CD4-positive, alpha-beta T cell treated with Interleukin-15 for 1 hour (primary cell): ENCODE measurements at places on chromosomes 7 and 10.

DNA sequence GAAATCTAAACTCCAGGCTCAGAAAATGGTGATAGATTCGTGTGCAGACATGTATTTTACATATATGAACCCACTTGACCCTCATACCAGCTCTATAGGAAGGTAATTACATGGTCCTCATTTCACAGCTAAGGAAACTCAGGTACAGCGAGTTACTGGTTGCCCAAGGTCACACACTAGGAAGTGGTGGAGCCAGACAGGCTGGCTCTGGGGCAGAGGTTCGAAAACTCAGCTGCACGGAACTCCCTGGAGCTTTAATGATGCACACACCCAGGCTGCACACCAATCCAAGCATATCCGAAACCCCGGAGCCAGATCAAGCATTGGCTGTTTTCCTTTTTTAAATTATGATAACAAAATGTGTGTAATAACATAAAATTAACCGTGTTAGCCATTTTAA lies 172.4 kb downstream of the COBL start:
- DNase-seq = no peak

DNA sequence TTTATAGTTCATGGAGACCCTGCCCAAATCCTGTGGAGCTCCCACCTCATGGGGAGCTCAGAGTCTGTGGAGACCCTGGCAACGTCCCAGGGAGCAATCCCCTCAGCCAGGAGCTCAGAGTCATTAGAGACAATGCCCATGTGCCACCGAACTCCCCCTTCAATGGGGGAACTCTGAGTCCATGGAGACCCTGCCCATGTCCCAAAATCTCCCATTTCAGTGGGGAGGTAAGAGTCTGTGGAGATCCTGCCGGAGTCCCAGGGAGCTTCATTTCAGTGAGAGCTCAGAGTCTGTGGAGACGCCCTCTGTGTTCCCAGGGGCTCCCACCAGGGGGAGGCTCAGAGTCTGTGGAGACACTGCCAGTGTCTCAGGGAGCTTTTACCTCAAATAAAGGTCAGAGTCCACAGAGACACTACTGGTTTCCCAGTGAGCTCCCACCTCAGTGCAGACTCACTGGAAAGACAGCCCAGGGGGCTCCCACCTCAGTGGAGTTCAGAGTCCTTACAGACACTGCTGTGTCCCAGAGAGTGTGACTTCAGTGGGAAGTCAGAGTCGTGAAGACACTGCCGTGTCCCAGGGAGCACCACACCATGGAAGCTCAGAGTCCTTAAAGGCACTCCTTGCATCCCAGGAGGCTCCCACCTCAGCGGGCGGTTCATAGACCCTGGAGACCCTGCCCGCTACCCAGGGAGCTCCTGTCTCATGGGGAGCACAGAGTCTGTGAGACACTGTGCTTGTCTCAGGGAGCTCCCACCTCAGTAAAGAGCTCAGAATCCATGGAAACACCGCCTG lies 5.0 kb downstream of the MYO1G start:
- peak; percentile 54 for DNase-seq

DNA sequence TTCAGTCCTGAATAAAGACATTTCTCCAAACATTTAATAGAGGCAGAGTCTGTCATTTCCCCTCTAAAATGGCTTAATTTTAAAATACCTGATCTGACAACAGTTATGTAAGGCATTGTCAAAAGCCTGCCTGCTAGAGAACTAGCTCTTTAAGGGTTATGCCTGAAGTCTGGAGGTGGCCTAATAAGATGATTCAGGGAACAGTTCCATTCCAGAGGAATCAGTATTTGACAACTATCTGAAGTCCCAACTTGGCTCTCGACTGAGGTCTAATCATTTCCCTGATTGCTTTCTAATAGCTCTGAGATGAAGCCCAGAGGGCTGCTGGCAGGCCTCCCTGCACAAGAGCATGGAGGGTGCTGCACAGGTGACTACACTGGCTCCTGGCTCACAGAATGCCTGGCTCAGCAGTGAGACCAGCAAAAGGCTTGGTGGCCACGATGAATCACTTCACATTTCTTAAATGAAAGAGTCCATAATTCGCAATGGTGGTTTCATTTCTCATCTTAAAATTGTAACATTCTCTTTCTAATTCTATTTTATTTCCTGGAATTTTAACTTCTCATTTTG lies 509.6 kb upstream of the POM121L12 start:
- DNase-seq = no peak

GRCh38 chr7:108459922-108460551 lies 3.8 kb upstream of the NRCAM start:
- DNase-seq = no peak

GRCh38 chr10:9681655-9682054 lies 1336.0 kb upstream of the CELF2 start:
- DNase-seq = no peak

GRCh38 chr10:115525141-115525540 lies 432.0 kb downstream of the ATRNL1 start:
- no peak for DNase-seq

GRCh38 chr10:42680267-42680666 lies 41.9 kb upstream of the ZNF33B start:
- no peak for DNase-seq

DNA sequence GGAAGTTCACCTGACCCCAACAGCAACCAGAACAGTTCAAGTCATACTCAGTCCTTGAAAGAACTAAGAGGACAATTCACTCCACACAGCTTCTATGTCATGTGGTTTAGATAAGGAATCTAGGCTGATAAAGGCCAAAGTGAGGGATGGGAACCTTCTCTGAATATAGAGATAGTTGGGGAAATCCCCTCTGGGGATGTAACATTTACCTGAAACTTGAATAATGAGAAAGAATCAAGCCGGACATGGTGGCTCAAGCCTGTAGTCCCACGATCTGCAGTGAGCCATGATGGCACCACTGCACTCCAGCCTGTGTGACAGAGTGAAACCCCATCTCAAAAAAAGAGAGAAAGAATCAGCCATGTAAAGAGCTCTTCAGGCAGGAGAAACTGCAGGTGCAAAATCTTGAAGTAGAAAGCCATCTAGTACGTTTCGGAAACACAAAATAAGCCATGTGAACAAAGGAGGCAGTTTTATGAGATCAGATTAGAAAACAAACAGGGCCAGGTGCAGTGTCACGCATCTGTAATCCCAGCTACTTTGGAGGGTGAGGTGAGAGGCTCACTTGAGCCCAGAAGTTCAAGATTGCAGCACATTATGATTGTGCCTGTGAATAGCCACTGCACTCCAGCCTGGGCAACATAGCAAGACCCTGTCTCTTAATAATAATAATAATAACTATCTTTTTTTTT lies 4.5 kb upstream of the DNMBP start:
- no peak for DNase-seq

- DNase-seq = no peak
These were observed 86.2 kb downstream of the HECW1 start for GRCh38 chr7:43198599-43199090.

DNA sequence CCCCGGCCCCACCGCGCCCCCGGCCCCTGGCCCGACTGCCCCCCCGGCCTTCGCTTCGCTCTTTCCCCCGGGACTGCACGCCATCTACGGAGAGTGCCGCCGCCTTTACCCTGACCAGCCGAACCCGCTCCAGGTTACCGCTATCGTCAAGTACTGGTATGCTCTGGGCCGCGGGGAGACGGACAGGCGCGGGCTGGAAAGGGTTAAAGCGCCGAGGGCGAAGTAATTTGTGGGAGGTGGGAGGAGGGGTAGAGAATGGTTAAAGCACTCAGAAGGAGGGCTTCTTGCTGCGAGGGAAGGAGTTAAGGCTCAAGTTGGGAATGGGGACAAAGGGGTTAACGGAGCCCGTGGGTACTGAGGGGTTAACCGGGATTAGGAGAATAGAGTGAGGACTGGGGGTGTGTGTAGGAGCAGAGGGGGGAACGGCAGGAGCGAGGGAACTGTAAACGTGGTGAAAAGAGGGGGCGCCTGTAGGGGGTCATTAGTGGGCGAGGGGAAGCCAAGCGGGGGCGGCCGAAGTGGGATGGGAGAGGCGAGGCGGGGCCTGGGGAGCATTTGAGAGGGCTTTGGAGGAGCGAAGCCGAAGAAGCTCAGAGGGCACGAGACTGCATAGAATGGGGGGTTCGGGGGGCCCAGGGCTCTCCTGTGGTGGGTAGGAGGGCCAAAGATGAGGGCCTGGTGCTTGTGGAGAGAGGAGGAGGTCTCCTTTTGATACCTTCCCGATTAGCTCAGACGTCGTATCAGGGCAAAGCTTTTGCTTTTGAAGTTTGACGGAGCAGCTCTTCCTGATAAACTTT lies 605 bp downstream of the SUFU start:
- DNase-seq = no peak

DNA sequence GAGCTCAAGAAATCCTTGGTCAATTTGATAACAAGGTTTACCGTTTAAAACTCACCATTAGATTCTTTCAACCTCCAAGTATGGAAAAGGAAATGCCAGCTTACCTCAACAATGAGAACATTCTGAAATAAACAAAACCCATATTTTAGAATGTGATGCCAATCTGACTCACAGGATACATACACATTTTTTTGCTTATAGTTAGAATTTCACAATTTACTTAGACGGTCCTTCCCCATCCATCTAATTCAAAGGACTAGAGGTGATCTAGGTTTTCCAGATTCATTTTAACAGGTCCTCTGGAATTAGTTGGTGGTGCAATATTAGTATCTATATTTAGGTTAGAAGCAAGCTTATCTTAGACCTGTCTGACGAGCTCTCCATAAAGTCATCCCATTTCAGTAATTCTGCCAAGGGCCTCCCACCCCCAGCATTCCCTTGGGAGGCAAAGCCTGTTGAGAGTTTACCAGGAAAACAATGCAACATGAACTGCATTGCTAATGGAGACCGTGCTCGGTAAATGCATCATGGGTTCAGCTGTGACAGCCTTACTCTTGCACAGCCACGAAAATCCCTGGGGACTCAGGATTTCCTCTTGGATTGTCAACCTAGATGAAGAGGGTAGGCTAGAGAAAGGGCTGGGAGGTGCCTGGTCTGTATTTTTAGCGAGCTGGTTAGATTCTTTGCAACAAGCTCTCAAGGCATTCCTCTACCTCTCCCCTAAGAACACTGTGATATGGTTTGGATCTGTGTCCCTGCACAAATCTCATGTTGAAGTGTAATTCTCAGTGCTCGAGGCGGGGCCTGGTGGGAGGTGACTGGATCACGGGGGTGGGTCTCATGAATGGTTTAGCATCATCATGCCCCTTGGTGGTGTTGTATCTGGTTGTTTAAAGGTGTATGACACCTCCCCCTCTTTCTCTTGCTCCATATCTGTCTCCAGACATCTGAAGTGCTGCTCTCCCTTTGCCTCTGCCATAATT lies 93.8 kb downstream of the PRTFDC1 start:
- DNase-seq = no peak
